Muscle of leg (tissue), 16 donors: ENCODE measurements at places on chromosomes 5 and 9. TPM values are rescaled to one million over a fixed set of nuclear protein-coding genes. Genes with fewer than 3 reads are reported as not detected.

DNA sequence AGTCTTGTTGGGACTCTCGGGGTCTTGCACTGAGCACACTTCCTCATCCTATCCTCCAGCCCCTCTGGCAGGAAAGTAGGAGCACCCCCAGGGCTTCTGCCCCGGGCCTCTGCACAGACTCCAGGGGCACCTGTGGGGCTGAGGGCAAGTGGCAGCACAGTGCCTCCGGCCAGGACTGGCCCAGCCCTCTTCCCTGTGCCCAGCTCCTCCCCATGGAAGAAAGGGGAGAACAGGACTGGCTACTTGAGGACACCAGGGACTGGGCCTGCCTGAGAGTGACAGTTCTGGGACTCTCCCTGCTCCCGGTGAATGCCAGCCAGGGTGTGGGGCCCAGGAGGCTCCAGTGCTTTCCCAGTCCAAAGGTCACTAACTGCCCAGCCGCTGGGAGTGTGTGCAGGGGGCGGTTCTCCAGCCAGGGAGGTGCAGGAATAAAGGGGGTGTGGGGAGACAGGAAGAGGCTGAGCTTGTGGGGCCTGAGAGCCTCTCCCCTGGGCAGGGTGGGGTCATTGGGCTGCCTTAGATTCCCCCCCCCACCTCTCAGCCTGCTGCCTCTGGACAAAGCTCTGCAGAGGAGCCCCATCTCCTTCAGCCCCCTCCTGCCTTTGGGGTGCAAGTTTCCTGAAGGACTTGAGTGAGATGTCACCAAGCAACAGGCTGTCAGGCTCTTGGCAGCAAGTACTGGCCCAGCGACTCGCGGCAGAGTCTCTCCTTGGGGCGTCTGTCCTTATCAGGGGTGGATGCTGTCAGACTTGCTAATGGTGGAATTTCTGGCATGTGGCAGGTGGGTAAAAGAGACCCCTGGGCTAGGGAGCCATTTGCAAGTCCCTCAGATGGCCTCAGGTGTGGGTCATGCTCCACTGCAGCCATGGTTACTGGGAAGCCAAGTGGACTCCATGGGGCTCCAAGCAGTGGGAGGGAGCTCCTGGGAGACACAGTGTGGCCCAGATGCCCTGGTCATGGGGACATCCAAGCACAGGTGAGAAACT lies 19.1 kb upstream of the JADE2 start:
- no peak for DNase-seq

GRCh38 chr9:81035171-81035570 lies 654.2 kb downstream of the TLE1 start:
- no peak for DNase-seq

GRCh38 chr5:3963652-3964051 lies 368.0 kb downstream of the IRX1 start:
- no peak for DNase-seq

- no peak for DNase-seq
Measured at GRCh38 chr5:34699155-34700077, 43.3 kb downstream of the RAI14 start.

DNA sequence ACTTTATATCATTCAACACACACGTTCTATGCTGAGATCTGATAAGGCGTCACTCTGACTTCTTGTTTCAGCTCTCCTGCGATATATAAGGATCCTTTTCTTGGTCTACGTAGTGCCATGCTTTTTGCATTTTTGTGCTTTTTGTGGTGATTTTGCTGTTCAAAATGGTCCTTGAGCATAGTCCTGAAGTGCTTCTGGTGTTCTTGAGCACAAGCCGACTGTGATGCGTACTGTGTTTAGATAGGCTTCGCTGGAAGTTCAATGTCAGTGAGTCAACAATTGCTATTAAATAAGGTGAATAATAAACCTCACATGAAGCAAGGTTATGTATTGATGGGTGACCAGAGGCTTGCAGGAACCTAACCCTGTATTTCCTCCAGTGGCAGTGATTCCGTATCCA lies 46.8 kb downstream of the ACO1 start:
- DNase-seq: no peak

DNA sequence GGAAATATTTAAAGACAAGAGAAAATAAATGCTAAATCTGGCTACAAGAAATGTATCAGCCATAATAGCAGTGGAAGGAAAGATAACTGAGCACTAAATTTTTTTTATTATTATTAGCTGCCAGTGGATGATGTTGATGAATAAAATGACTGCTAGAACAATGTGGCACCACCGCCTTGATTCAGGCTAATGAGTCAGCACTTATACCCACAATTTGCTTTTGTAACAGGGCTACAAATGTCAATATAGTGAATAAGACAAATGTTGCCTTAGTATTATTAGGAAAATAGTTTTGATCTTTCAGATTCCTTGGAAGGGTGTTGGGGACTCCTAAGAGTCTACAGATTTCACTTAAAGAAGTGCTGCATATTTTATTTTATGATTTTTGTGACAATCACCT lies 555.2 kb upstream of the GRAMD2B start:
- no peak for DNase-seq

DNA sequence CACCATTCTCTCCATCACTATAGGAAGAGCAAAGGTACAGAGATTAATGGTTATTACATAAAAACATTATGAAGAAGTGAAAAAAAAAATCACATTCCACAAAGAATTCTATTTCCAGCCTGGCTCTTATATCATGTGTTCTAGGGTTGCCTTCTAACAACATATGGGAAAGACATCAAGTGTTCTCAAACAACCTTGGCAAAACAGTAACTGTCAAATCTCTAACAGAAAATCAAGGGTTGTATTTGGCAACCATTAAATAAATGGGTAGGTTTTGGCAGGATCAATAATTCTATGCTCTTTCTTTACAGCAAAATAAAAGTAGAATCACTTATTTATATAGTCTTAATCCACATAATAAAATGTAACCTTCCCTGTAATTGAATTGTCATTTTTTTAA lies 728.9 kb downstream of the MAT2B start:
- DNase-seq: peak; percentile 70

DNA sequence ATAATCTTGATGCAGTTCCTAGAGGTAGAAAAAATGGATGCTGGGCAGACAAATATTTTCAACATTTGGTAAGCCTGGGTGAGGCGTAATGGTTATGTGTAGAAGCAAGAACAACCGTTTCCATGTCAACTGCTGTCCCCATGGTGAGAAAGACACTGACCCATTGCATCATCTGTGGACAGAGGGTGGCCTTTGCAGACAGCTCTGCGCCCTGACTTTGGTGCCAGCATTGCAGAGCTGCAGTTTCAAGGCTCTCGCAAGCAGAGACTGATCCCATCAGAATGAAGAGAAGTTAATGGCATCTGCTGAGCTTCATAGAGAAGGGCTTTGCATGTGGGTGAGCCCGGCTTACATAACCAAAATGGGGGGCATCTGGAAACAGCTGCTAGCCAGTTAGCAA lies 179.0 kb upstream of the ADRA1B start:
- no peak for DNase-seq

ZNF883 gene
- 4.6 TPM for total RNA-seq

CMYA5 gene
- 213 TPM for total RNA-seq

CARD9 gene
- total RNA-seq: 1.2 TPM

FBP1 gene
- 0.53 TPM for total RNA-seq

ST8SIA4 gene
- 9.3 TPM for total RNA-seq

NHP2 gene
- total RNA-seq: 103 TPM
